ENCODE measurements at places on chromosomes 1 and 21.

- H3K36me3 ChIP-seq: peaks cover 54% of the 10 kb centered on the region
- H3K4me3 ChIP-seq: no peak overlapping the region
- no peaks in the 10 kb centered on the region for H3K27me3 ChIP-seq
These were observed 47.7 kb downstream of the TPR start for GRCh38 chr1:186327331-186327730.

- peak; percentile 79 for DNase-seq
- H3K27me3 ChIP-seq: peaks cover 12% of the 10 kb centered on the region
- no peaks in the 10 kb centered on the region for H3K36me3 ChIP-seq
- no peak within 1 kb of the TSS for H3K27ac ChIP-seq
- H3K4me1 ChIP-seq: peaks cover 52% of the 10 kb centered on the region
These were observed at the start of gene TRAF5 for GRCh38 chr1:211326528-211327345. TSS of gene TRAF5 (plus strand) at chr1:211326833. CDS start at chr1:211353240, 26,407 bp downstream.

DNA sequence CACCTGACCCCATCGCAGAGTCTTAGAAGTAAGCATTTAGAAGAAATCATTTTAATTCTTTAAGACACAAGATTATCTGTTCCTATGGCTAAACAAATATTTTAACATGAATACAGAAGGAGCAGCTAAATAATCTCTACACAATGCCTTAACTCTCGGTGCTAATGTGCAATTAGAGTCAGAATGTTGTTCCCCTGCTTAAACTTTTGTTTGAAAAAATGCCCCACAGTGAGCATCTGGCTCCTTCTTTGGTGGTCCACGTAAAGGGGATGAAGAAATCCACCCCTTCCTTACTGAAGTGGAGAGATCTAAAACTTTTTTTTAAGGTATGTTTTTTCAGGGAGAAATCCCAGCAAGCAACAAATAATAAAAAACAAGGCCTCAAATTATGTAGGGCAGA, 55.2 kb downstream of the SLC45A1 start:
- H3K27me3 ChIP-seq: no peaks in the 10 kb centered on the region
- peaks cover 11% of the 10 kb centered on the region for H3K36me3 ChIP-seq
- peaks cover 95% of the 10 kb centered on the region for H3K4me1 ChIP-seq
- H3K27ac ChIP-seq: peak overlapping the region; percentile 94

DNA sequence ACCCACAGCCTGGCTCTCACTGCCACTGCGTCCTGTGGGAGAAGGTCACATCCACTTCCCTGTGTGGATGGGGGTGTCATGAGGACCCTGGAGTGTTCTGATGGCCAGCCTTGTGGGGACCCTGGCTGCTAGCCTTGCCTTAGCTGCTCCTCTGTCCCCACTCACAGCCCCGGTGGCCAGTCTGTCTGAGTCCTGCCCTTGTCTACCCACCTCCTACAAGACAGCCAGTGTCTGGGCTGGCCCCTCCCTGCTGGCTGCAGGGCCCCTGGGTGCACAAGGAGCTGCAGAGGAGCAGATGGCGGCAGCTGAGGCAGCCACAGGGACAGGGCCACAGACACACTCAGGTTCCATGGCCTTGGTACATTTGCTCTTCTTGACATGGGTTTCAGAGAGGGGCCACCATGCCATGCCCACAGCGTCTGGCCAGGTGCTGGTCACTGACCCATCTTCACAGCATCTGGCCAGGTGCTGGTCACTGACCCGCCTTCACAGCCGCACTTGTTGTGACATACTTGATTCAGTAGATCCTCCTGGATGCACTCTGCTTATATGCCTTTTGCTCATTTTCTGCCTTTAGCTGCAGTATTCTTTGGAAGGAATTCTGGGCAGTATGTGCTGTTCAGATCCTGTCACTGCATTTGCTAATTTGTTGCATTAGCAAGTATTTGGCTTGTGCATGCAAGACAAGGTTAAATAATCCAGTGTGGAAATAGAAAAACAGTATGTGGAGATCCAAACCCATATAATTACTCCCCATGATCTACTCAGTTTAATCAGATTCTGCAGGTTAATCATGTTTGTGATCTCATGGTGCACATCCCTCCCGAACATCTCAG, 157.8 kb downstream of the PCBP3 start:
- H3K4me3 ChIP-seq: no peak overlapping the region
- H3K4me1 ChIP-seq: peaks cover 27% of the 10 kb centered on the region
- H3K36me3 ChIP-seq: no peaks in the 10 kb centered on the region
- peaks cover 8% of the 10 kb centered on the region for H3K27me3 ChIP-seq
- DNase-seq: no peak

GRCh38 chr1:213256438-213257087, 205.5 kb downstream of the RPS6KC1 start:
- no peaks in the 10 kb centered on the region for H3K27me3 ChIP-seq
- peaks cover 18% of the 10 kb centered on the region for H3K4me1 ChIP-seq
- H3K27ac ChIP-seq: no peak overlapping the region

DNA sequence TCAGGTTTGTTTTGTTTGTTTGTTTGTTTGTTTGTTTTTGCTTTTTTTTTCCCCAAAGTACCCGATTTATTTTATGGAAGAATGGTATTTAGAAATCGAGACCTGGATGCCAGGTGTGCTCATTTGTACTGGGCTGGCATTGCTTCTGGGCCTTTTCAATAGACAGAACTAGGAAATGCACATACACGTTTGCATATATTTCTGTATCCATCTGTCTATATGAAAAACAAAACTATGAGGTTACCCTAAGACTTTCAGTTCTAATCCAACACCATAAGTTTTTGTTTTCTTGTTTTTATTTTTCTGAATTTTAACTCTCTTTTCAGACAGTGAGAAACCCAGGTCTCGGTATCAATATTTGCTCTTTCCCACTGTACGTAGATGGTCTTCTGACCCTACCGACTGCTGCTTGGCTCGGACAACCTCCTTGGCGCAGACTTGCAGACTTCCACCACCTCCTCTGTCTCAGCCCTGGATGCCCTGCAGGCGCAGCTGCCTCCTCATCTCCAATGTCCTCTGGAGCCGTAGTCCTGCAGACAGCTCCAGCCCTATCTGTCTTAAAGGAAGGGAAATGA, 171.7 kb downstream of the NEK7 start:
- H3K27ac ChIP-seq: no peak overlapping the region
- H3K36me3 ChIP-seq: no peaks in the 10 kb centered on the region
- no peak for DNase-seq
- H3K27me3 ChIP-seq: peaks cover 6% of the 10 kb centered on the region
- H3K4me3 ChIP-seq: no peak overlapping the region

DNA sequence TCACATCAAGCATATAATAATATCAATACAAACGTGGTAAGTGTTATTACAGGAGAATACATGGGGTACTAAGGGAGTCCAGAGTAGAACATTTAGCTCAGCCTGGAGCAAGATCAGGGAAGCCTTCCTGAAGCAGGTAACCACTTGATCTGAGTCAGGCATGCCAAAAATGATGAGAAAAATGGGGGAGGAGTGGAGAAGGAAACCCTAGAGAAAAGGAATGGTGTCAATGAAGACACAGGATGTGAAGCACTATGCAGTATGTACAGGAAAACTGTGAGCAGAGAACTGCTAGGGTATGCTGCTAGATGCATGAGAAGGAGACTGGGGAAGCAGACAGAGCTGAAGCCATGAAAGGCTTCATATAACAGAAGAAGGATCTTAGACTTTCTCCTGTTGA, 84.7 kb downstream of the NOTCH2 start:
- H3K4me3 ChIP-seq: no peak overlapping the region
- peak overlapping the region; percentile 1 for H3K27ac ChIP-seq
- no peaks in the 10 kb centered on the region for H3K27me3 ChIP-seq
- peaks cover 30% of the 10 kb centered on the region for H3K4me1 ChIP-seq
- H3K36me3 ChIP-seq: peaks cover 62% of the 10 kb centered on the region

- no peak for DNase-seq
- H3K27me3 ChIP-seq: peaks cover 21% of the 10 kb centered on the region
- H3K27ac ChIP-seq: no peak overlapping the region
- H3K36me3 ChIP-seq: no peaks in the 10 kb centered on the region
These were observed 196.7 kb upstream of the VAMP3 start for GRCh38 chr1:7574121-7575040.

- peaks cover 24% of the 10 kb centered on the region for H3K4me1 ChIP-seq
- DNase-seq: no peak
- no peaks in the 10 kb centered on the region for H3K36me3 ChIP-seq
These were observed 432 bp downstream of the EPHB2 start for GRCh38 chr1:22711071-22711470.

DNA sequence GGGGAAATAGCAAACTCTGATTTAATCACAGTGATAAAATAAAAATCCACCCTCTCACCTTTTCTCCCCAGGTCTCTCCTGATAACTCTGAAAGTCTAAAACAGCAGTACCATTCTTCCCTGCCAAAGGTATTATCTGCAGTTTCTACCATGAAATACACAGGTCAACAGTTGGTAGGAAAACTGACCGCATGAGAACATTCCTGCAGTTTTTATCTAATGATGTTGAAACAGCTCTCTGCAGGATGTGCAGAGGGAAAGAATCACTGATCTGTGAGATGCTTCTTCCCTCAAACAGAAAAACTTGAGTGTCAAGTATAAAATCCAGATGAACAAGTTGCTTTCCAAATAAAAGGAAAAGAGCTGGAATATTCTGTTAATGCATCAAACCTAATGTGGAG, 39.1 kb downstream of the KCNJ6 start:
- H3K4me3 ChIP-seq: no peak overlapping the region
- H3K36me3 ChIP-seq: no peaks in the 10 kb centered on the region
- peaks cover 14% of the 10 kb centered on the region for H3K27me3 ChIP-seq
- no peaks in the 10 kb centered on the region for H3K4me1 ChIP-seq
- no peak for DNase-seq

- H3K27me3 ChIP-seq: peaks cover 4% of the 10 kb centered on the region
- no peaks in the 10 kb centered on the region for H3K36me3 ChIP-seq
- DNase-seq: no peak
- H3K27ac ChIP-seq: no peak overlapping the region
- H3K4me1 ChIP-seq: peaks cover 10% of the 10 kb centered on the region
- no peak overlapping the region for H3K4me3 ChIP-seq
These were observed 23.4 kb downstream of the VAV3 start for GRCh38 chr1:107941531-107941930.

GRCh38 chr1:240811256-240811655, 199.3 kb upstream of the GREM2 start:
- no peak overlapping the region for H3K4me3 ChIP-seq
- peaks cover 7% of the 10 kb centered on the region for H3K27me3 ChIP-seq
- peaks cover 6% of the 10 kb centered on the region for H3K4me1 ChIP-seq
- DNase-seq: no peak
- H3K36me3 ChIP-seq: no peaks in the 10 kb centered on the region
- H3K27ac ChIP-seq: no peak overlapping the region

GRCh38 chr1:172838680-172839313, 179.9 kb downstream of the FASLG start:
- DNase-seq: no peak
- no peaks in the 10 kb centered on the region for H3K36me3 ChIP-seq
- no peak overlapping the region for H3K4me3 ChIP-seq
- no peak overlapping the region for H3K27ac ChIP-seq

DNA sequence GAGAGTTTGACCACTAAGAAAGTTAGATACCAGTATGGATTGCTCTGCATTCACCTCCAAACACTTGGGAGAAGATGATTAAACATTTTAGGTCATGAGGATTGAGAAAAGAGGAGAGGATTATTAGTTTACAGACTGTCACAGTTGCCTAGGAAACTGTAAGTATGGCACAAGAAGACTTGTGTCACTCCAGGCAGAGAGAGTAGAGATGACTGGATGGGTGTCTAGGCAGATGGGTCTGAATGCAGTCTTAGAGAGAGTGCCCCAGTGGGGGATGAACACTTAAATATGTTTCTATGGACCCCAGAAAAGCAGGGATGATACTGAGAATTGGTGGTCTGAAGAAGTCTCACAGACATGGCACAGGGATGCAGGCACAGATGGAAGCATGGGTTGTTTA, 477.6 kb upstream of the B3GALT2 start:
- no peak overlapping the region for H3K4me3 ChIP-seq
- no peak overlapping the region for H3K27ac ChIP-seq

GRCh38 chr1:183247484-183247883, 61.4 kb downstream of the LAMC2 start:
- no peak overlapping the region for H3K27ac ChIP-seq
- peaks cover 47% of the 10 kb centered on the region for H3K4me1 ChIP-seq
- peaks cover 12% of the 10 kb centered on the region for H3K27me3 ChIP-seq
- no peak for DNase-seq
- H3K4me3 ChIP-seq: no peak overlapping the region
- peaks cover 61% of the 10 kb centered on the region for H3K36me3 ChIP-seq

GRCh38 chr1:184212649-184213314, 161.3 kb downstream of the TSEN15 start:
- peak overlapping the region; percentile 46 for H3K27ac ChIP-seq
- no peak for DNase-seq
- H3K4me1 ChIP-seq: peaks cover 34% of the 10 kb centered on the region
- no peaks in the 10 kb centered on the region for H3K36me3 ChIP-seq

DNA sequence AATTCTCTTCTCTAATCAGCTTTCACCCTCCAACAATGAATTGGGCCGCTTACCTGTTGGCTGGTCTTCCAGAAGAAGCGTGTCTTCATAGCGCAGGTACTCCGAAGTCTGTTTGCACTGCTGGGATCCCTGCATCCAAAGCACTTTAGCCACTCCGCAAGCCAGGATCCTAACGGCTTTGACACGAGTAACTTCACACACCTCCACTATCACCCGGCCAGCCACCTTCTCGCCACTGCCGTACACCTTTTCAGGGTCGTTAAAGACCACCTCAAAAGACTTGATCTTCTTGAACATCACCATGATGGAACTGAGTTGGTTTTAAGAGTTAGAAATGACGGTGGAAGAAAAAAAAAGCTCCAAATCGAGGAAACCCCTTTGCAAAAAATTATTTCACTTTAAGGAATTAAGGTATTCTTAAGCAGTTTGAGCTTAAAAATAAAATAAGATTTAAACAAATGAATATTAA, 381 bp downstream of the TXNIP start:
- H3K4me1 ChIP-seq: peaks cover 77% of the 10 kb centered on the region
- H3K27me3 ChIP-seq: peaks cover 3% of the 10 kb centered on the region
- H3K36me3 ChIP-seq: peaks cover 51% of the 10 kb centered on the region
- peak overlapping the region; percentile 99 for H3K27ac ChIP-seq

DNA sequence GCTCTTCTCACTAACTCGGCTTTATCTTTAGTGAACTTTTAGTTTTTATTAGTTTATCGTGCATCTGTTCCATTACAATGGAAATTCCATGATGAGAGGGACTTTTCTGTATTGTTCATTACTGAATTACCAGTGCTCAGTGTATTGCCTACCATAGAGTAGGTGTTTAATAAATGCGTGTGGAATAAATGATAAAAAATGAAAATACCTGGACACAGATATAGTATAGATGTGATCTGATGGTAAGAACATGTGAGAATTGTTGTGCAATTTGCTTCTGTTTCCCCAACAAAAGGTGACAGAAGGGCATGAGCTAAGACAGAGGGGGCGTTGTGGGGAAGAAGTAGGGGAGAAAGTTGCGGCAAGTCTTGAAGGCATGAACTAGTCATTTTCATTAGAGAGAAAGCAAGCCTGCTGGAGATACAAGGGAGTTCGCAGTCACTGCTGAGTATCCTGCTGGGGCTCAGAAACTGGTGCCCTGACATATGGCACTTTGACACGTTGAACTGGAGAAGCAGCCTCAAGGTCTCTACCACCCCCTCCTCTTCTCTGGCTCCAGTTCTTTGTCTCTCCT, 5.6 kb upstream of the COG2 start:
- H3K4me1 ChIP-seq: peaks cover 10% of the 10 kb centered on the region
- no peak overlapping the region for H3K27ac ChIP-seq
- H3K4me3 ChIP-seq: no peak overlapping the region
- no peak for DNase-seq

All from nephron progenitor cell (in vitro differentiated cells).